ENCODE measurements at places on chromosomes 12 and 14.

GRCh38 chr14:42523666-42524065 is 917.0 kb downstream of the LRFN5 start:
- DNase-seq: no peak

DNA sequence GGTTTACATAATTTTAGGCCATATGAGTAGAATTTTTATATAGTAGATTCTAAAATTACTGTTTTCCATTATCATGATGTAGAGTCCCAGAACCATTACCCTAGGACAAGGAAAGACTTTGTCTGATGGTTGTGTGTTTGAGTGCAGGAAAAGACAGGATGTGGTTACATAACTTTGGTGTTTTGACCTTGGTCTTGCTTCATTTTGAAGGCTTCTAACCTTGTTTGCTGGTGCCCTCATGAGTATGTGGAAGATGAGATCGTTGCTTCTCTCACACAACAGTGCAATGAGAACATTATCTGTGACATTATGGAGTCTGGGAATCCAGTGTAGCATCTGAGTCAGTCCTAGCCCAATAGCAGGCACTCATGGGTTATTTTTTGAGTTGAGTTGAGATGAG is 106.2 kb downstream of the IGF1 start:
- DNase-seq: no peak

DNA sequence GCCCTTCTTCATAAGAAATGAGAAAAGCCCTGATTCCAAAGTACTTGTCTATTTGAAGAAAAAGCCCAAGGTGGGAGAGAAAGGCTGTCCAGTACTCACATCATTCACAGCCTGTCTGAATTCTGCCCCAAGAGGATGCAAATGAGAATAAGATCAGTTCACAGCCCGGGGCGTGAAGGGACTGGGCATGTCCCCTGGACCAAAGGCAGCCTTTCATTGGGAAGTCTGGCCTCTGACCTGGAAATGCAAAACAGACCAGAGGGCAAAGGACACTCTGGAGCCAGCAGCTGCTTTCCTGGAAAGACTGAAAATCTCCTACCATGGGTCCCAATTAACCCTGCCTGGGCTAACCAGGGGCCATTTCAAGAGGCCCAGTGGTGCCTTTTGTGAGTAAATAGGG is 191.2 kb upstream of the PELI2 start:
- DNase-seq: peak; percentile 33

DNA sequence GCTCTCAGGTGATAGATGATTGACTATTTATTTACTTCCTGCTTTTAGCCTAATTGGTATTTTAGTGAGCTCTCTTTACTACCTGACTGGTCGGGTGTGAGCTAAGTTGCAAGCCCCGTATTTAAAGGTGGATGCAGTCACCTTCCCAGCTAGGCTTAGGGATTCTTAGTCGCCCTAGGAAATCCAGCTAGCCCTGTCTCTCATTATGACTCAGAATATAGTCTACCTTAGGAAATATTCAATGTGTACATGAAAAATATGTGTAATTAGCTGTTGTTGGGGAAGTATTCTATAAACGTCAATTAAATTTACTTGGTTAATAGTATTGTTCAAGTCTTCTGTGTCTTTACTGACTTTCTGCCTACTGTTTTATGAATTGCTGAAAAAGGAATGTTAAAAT is 306.9 kb upstream of the DIO2 start:
- DNase-seq: no peak

GRCh38 chr12:87120440-87120839 is 864.2 kb upstream of the MGAT4C start:
- DNase-seq: peak; percentile 34

GRCh38 chr14:105591052-105591451 is 64.7 kb downstream of the TMEM121 start:
- no peak for DNase-seq

DNA sequence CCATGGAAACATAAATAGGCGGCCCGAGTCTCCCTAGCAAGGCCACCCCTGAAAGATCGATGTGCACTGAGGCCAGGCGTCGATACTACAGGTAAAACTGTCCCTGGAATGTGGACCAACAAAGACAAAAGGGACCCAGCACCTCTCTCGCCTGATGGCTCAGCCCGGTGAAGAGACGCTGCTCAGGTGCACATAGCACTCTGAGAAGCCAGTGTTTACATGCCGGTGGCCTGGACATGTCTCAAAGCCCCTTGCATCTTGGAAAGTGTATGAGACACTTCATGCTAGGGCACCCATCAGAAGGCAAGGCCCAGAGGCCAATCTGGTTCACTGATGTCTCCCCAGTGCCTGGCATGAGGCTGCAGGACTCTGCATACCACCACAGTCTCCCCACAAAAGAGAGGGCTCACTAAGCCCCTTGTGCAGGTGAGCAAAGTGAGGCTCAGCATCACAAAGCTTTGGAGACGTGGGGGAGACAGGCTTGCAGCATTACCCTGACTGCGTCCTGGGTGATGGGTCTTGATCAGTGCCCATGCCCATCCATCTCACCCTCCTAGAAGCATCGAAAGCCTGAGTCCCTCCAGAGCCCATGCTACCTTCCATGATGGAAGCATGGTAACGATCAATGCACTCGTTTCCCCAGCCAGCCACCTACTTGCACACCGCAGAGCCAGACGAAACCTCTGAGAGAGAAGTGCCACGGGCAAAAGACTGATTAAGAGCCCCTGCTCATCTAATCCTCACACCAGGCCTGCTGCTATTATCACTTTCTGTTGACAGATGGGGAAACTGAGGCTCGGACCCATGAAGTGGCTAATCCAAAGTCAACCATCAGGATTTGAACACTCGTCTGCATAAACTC is 16.1 kb downstream of the BCL11B start:
- DNase-seq: no peak

DNA sequence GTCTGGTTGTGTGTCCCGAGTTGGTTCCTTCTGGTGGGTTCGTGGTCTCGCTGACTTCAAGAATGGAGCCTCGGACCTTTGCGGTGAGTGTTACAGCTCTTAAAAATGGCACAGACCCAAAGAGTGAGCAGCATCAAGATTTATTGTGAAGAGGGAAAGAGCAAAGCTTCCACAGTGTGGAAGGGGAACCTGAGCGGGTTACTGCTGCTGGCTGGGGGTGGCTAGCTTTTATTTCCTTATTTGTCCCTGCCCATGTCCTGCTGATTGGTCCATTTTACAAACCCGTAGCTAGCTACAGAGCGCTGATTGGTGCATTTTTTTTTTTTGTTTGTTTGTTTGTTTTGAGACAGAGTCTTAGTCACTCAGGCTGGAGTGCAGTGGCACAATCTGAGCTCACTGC is 29.3 kb downstream of the FGF6 start:
- no peak for DNase-seq

Measured in NCI-H1417 (cell line).